Jurkat, Clone E6-1 (cell line): ENCODE measurements at places on chromosomes 12 and 14.

DNA sequence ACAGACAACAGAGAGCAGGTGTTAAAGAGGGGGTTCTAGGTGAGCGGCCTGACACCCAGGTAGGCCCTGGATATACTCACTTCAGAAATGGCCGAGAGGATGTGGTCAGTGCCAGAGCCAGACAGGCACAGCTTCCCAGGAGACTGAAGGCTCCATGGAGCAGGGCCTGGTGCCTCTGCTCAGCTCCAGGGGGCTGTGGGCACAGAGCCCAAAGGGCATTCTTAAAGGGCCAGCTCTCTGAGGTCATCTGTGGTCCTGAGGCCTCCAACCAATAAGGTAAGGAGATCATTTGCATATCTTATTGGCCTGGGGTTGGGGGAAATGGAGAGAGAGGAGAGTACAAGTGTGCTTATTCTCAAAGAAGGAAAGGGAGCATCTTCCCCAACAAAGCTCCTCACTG, 9.7 kb upstream of the PCK2 start:
- no peak for DNase-seq

- DNase-seq = no peak
Observed at GRCh38 chr12:29591140-29592020, 93.9 kb upstream of the OVCH1 start.

GRCh38 chr14:28635387-28635786, 131.2 kb upstream of the FOXG1 start:
- peak; percentile 18 for DNase-seq

- DNase-seq = no peak
Observed at GRCh38 chr12:110058875-110059615, 10.7 kb upstream of the C12orf76 start.

GRCh38 chr12:127550271-127550670, 716.7 kb upstream of the TMEM132C start:
- DNase-seq = no peak

- DNase-seq = peak; percentile 43
Observed at GRCh38 chr12:89370850-89371249, 18.5 kb upstream of the DUSP6 start.

GRCh38 chr12:113043240-113043639, 13.3 kb upstream of the DTX1 start:
- DNase-seq = no peak

DNA sequence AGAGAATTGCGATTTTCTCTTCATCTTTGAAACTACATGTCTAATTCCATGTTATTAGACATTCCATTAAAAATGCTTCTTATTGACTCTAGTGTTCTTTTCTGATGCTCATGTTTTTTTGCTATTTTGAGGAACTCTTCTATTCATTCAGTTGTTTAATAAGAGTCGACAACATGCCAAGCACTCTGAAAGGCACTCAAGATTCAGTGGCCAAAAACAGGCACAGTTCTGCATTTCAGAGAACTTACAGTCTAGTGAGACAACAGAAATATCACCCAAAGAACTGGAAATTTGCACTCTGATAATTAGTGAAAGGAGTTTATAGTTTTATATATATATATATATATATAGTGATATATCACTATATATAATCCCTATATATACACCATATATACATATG, 111.7 kb downstream of the TSHR start:
- DNase-seq = no peak

GRCh38 chr12:14156606-14157005, 175.2 kb upstream of the GRIN2B start:
- no peak for DNase-seq

DNA sequence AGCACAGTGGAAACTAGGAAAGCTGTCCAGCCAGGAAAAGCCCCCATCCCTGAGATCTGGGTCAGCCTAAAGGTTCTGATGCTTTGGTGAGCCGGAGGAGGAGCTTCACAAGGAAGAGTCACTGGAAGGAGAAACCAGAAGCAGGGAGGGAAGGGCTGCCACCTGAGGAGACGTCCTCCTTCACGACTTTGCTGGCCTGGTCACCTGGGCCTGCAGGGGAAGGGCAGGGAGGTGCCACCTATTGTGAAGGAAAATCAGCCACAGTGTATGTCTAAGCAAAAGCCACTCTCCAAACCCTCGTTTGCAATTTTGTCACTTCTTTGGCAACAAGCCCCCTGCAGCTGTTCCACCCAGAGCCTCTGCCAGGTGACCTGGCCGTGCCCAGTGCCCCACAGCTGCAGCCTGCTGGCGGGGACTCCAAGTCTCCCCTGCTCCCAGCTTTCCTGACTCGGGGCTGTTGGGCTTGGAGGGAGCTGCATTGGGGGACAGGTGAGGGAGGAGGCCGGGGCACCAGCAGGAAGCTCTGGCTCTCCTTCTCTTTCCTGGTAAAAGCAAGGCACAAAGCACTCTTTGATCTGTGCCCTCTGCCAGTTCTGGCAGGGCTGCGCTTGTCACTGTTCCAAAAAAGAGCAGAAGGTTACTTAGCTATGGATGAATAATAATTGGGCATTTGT, 120.9 kb upstream of the BCL2L14 start:
- no peak for DNase-seq

GRCh38 chr12:119044094-119044493, 62.8 kb downstream of the SRRM4 start:
- no peak for DNase-seq

DNA sequence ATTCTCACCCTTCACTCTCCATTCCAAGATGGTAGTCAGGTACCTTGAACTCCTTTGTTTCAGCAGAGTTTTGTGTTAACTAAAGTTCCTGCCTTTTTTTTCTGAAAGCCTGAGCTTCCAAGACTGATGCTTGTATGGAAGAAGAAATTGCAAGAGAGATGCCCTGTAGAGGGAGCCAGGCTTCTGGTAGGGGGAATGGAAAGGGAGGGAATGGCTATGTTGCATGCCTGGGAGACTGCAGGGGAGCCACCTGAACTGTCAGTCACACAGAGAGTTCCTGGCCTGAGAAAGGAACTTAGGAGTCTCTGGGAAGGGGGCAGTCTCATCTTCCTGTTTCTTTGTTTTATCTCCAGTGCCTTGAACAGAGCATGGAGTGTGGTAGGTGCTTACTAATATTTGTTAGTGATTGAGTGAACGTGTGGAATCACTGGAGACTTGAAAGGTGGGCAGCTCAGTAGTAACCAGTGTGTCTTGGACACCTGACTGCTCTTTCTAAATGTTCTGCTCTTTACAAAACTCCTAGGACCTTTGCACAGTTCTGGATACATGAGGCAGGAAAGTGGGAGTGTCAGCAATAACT, 132.2 kb downstream of the ANO4 start:
- no peak for DNase-seq

- no peak for DNase-seq
Observed at GRCh38 chr12:27709212-27709931, 1.3 kb upstream of the MRPS35 start.

DNA sequence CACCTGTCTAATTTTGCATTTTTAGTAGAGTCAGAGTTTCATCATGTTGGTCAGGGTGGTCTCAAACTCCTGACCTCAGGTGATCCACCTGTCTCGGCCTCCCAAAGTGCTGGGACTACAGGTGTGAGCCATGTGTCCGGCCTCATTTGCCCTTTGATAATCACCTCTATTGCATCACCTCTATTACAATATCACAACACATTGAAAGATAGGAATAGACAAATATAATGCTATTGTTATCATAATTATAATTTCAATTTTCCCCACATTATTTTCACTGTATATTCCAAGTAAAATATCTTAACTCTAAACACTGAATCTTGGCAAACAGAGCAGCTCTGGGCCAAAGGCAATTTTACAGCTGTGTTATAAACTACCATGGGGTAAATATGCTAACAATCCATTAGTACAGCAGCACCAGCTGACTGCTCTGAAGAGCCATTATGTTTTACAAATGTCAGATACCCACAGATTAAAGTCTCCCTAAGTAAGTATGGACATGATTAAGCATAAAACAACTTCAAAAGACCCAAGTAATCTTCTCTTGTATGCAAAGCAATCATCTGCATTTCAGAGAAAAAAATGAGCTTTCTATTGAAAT, 173.2 kb downstream of the MED13L start:
- no peak for DNase-seq

GRCh38 chr12:132040906-132041606, 91.3 kb downstream of the EP400 start:
- DNase-seq = no peak

DNA sequence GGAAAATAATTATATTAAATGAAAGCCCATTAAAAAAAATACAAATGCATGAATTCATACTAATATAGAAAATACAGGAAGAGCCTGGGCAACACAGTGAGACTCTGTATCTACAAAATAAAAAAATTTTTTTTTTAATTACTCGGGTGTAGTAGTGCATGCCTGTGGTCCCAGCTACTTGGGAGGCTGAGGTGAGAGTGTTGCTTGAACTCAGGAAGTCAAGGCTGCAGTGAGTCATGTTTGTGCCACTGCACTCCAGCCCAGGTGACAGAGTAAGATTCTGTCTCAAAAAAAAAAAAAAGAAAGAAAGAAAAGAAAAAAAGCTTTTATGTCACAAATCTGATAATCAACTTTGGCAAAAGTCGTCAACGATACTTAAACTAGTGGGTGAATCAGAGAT, 80.6 kb upstream of the PLEKHA5 start:
- DNase-seq = peak; percentile 2

DNA sequence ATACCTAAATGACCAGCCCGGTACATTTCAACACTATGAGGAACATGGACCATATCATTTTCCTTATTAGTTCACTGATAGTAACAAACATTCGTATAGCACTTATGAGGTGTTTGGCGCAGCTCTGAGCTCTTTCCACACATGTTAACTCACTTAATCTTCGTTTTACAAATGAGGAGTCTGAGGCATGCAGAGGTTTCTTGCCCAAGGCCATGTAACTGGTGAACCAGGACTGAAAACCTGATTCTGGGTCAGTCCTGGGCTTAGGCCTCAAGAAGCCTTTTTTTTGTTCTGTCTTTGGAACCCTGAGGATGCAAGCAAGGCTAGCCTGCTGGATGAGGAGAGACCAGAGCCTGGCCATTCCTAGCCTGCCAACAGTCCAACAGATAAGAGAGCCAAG, 55.0 kb downstream of the C14orf132 start:
- no peak for DNase-seq

DNA sequence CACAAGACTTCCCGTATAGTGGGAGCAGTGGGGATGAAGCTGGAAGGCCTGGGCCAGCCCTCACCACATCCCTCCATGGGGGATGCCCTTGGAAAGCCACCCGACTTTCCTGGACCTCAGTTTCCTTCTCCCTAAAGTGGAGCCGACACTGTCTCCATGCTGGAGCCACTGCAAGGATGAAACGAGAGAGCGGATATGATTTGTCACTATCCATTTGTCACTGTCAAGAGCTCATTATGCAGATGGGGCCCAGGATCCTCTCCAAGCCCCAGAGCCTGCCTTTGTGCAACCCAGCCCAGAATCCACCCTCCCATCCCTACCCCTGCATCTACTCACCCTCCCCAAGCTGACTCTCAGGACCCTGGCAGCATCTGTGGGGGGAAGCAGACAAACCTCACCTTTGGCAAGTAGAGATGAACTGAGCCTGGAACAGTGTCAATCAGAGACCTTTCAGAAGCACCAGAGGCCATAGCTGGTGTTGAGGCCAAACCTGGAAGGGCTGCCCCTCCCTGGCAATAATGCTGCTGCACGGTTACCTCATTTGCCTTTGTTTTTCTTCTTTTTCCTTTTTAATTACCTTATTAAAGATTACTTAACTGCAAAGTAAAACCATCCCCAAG, 287.7 kb upstream of the RTL1 start:
- DNase-seq = no peak

DNA sequence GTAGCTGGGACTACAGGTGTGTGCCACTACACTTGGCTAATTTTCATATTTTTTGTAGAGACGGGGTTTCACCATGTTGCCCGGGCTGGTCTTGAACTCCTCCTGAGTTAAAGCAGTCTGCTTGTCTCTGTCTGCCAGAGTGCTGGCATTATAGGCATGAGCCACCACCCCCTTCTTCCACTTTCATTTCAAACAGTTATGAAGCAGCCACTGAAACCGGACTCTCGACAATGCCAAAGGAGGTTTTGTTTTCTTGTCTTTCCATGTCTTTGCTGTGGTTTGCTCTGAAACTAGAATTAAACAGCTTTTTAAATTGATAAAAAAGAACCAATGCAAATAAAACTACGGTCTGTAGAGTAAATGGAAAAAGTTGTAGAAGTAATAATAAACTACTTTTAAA, 30.4 kb downstream of the RAP1B start:
- DNase-seq = no peak

DNA sequence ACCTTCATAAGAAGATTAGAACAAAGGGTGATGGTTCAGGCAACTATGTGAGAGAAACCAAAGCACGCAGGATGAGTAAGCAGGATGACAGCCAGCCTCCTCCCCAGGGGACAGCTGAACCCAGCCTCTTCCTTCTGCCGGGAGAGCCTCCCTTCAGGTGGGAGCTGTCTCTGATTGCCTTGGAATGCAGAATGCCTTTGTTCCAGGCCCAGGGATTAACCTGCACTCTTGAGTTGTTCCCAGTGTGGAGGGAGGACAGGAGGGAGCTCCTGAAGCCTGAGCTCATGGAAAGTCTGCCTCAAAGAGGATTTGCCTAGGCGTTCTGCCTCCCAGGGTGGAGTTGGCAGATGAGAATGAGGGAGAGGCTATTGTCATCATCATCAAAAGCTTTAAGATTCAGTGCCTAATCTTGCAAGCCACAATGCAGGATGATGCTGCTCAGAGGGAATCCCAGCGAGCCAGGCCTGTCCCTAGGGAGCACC, 3.6 kb upstream of the KRT6A start:
- DNase-seq = no peak

- DNase-seq = no peak
Observed at GRCh38 chr12:65608319-65608916, 215.9 kb upstream of the HMGA2 start.

- DNase-seq = no peak
Observed at GRCh38 chr14:94598816-94599655, 13.2 kb upstream of the SERPINA3 start.

GRCh38 chr14:90782892-90783291, 33.3 kb downstream of the TTC7B start:
- DNase-seq = no peak

DNA sequence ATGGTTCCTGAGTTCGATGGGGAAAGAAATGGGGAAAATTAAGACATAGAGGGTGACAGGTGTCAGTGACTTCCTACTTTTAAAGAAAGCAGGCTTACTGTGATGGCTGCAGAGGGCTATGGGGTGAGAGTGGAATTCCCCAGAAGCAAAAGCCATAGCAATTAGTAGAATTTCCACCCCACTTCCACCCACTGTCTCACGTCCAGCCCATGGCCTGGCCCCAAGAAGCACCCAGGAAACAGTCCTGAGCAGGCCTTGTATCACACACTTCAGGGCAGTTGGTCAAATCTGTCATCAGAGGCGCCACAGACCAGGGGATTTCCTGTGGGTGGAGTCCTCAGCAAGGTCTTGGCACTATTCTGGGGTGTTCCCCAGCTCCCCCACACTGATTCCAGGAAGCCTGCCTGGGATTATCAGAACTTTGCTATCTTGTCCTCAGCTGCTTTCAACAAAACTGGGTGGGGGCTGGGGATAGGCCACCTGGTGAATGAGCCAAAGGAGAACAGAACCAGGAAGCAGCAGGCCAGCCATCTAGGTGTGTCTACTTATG, 120.1 kb upstream of the CCND2 start:
- no peak for DNase-seq

GRCh38 chr14:93967637-93968250, 8.6 kb downstream of the ASB2 start:
- no peak for DNase-seq
